ENCODE measurements at places on chromosomes 5 and 9. TPM values are rescaled to one million over a fixed set of nuclear protein-coding genes. Genes with fewer than 3 reads are reported as not detected.
A peak's percentile ranks its signal among the peaks of the same experiment; 100 is the strongest.

PCDHGB7 gene
- total RNA-seq: 4.5 TPM

TUT7 gene
- total RNA-seq: 36.8 TPM

- DNase-seq: peak; percentile 28
Observed at GRCh38 chr9:131487001-131487400, 15.7 kb upstream of the POMT1 start.

DNA sequence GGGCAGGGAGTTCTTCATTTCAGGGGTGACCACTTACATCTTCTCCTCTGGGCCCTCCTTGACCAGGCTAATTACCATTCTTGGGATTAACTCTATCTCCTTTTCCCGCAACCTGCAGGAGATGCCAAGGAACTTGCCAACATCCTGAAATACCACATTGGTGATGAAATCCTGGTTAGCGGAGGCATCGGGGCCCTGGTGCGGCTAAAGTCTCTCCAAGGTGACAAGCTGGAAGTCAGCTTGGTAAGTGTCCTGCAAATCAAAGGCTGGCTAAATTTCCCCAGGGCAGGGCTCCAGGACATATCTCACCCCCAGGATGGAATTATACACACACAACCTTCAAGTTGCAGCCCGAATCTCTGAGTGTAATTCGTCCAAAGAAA, 30.2 kb downstream of the TGFBI start:
- no peak for DNase-seq

- peak; percentile 57 for DNase-seq
Observed at GRCh38 chr5:139389701-139390638, at the start of gene MZB1. Gene MZB1 (minus strand): TSS chr5:139389913. CDS start chr5:139389856, 57 bp downstream.

GRCh38 chr5:131384616-131385214, 120.9 kb downstream of the CDC42SE2 start:
- no peak for DNase-seq

- DNase-seq: no peak
Observed at GRCh38 chr5:151906246-151906645, 18.4 kb downstream of the GLRA1 start.

- DNase-seq: no peak
Observed at GRCh38 chr9:99986642-99987041, 80.2 kb downstream of the STX17 start.

- no peak for DNase-seq
Observed at GRCh38 chr9:97895695-97896332, 26.5 kb downstream of the TRMO start.

DNA sequence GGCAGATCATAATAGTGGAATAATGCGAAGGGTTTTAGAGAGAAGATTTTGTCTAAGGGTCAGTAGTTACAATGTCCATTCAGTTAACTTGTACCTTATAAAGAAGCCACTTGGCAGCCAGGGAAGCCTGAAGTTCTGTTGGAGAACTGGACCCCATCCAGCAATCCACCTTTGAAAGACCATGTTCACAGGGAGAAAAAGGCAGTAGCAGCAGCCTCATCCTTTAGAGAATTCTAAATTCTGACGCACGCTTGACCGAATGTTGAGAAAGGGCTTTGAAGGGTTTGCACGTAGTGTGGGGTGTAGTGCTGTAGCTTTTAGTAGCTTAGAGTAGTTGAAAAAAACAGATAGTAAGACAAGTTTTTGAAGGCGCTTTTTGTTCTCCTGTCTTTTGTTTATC, 42.8 kb downstream of the MCCC2 start:
- no peak for DNase-seq

DNA sequence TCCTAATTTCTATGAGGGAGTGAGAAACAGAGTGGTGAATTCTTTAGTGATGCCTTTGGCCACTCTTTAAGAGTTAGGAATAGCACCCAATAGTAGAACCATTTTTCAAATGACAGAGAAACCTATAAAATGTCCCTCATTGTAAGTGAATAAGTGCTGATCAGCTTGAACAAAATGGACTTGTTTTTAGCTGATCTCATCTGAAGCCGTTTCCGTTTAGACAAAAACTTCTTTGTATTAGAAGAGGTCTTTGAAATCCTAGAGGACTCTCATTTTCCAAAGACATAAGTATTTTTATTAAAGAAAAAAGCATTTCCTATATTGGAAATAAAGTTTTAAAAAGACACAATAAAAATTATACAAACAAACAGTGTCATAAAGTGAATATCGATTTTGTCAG, 273.9 kb downstream of the ARHGEF28 start:
- DNase-seq: no peak

- DNase-seq: no peak
Observed at GRCh38 chr5:146675636-146676035, 159.6 kb upstream of the GPR151 start.
